ENCODE measurements at places on chromosomes 2 and 18.
A peak's percentile ranks its signal among the peaks of the same experiment; 100 is the strongest.

GRCh38 chr18:79395761-79396404 is at the start of gene NFATC1:
NFATC1 (plus strand) TSS chr18:79395930; CDS start chr18:79396225, 295 bp downstream.
- DNase-seq: peak; percentile 89

- peak; percentile 74 for DNase-seq
These were observed 90.0 kb downstream of the CDH2 start for GRCh38 chr18:28086670-28087552.

- peak; percentile 60 for DNase-seq
These were observed 4.2 kb downstream of the MEIS1 start for GRCh38 chr2:66438891-66439811.

DNA sequence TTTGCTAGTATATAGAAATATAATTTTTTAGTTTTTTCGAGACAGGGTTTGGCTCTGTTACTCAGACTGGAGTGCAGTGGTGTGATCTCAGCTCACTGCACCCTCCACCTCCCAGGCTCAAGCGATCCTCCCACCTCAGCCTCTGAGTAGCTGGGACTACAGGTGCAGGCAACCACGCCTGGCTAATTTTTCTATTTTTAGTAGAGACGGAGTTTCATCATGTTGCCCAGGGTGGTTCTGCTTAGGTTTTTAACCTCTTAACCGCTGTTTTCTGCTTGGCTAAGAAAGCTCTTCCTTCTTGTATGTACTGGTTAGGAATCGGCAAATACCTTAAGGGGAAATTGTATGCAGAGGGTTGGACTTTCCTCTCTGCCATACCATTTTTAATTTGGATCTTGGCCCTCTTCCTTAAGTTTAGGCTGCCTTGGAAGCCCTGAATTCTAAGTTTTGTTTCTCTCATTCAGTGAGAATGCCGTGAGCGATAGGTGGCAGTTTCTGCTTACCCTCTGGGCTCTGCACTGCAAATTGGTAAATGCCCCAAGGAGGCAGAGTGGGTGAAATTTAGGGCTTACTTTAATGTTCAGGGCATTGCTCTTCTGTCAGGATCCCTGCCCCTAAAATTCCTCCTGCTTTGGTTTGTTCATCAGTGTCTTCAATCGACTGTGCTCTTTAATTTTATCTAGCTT is 32.3 kb downstream of the EML6 start:
- DNase-seq: peak; percentile 71

- no peak for DNase-seq
These were observed 82.5 kb upstream of the STPG4 start for GRCh38 chr2:47237375-47238334.

GRCh38 chr2:80255918-80256781 is 48.4 kb downstream of the LRRTM1 start:
- DNase-seq: peak; percentile 53

DNA sequence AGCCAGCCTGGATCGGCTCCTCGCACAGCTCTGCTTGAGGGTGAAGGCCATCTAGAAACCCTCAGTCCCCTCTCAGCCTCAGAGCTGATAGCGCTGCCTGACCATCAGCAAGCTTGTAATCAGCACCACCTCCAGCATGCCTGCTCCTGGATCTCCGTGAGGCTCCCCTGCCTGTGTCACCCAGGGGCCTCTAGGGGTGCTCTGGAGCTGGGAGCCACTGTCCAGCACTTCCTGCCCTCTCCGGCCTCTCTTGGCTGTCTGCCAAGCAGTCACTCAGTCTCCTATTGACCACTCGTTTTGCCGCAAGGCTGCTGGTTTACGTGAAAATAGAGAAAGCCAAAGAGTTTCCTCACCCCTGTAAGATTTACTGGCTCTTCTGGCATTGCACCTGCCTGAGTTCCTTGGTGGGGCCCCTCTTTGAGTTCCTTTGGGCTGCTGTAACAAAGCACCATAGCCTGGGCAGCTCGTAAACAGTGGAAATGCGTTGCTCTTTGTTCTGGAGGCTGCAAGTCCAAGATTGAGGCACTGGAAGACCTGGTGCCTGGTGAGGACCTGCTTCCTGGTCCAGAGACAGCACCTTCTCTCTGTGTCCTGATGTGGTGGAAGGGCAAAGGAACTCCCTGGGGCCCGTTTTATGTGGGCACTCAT is 17.9 kb downstream of the CAPN10 start:
- DNase-seq: peak; percentile 50

DNA sequence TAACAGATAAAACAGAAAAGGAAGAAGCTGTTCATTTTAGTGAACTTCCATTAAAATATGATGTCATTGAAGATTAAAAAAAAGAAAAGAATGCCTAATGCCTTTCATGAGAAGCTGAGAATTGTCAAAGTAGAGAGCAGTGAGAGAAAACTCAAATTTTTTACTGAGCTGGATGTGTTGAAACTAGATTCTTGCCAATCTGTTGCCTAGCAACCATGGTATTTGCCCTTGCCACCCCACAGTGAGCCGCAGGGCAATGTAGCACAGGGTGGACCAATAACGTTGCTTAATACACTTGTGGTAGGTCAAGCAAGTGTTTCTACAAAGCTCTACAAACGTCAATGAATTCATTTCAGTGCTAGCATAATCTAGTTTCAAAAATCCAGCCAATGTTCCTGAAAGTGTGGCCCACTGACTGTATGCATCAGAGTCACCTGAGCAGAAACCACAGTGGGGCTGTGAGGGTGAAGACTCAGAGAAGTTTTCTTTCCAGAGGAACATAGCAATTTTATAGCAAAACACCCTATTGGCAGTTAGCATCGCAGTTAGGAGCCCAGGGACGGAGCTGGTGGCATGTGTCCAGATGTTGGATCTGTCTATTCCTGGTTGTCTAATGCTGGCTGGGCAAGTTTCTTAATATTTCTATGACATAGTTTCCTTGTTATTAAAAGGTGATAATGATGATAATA is 132.2 kb downstream of the DOCK10 start:
- peak; percentile 88 for DNase-seq

DNA sequence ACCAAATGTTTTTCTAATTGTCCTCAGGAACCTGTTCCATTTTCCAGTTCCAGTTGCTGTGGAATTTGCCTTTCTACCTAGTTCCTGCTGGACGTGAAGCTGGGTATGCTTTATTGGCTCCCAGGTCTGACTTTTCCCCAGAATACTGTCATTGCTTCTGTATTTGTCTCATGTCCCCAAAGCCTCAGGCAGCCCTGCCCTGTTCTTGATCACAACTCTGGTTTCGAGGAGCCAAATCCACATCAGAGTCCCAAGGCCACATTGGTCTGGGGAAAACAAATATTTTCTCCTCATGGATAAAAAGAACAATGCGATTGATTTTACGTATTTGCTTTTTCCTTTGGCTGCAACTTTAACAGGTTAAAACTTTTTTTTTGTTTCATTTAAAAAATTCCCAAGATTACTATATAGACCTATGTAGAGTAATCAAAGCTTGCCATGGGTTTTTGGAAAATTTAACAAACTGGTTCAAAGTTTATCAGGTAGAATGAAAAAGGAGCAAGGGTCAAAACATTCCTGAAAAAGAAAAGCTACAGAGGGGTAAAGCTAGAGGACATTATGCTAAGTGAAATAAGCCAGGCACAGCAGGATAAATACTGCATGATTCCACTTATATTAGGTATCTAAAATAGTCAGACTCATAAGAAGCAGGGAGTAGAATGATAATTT is 85.2 kb downstream of the MDH1 start:
- no peak for DNase-seq

DNA sequence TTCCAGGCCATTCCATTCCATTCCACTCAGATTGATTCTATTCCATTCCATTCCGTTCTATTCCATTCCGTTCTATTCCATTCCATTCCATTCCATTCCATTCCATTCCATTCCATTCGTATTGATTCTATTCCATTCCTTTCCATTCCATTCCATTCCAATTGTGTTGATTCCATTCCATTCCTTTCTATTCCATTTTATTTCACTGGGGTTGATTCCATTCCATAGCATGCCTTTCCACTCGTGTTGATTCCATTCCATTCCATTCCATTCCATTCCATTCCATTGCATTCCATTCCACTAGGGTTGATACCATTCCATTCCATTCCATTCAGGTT is 1142.3 kb downstream of the RPIA start:
- no peak for DNase-seq

DNA sequence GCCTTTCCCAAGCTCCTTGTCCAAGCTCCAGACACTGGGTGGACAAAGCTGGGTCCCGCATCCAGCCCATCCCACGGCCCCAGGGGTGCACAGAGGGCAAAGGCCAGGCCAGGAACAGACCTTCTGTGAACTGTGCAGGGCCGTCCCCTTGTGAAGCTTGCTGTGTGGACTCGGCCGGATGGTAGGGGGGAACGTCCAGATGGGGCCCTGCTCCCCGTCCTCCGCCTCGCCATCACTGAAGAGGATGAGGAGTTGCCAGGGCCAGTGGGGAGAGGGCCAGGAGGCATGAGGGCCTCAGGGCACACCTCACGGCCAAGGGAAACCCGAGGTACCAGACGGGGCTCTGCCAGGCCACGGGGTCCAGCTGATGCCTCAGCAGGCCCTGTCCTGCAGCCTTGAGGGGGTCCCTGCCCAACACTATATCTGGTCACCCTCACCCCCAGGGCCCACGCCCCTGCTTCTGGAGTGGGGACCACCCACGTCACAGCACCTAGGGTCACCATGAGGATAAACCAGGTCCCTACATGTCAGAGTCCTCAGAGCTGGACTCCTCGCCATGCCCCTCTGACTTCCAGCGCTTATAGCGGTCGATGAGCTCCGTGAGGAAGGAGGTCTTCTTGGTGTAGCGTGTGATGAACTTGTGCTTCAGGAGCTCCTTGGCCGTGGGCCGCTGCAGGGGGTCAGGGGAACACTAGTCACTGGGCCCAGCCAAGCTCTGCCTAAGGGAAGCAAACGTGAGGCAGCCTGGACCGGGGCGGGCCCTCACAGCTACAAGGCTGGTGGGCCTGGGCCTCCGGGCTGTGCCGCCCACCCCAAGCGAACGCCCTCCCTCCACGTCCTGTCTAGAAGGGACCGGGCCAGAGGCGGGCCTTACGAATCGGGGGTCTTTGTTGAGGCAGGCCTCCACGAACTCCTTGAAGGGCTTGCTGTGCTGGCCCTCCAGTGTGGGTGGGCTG is 10.0 kb downstream of the STK25 start:
- no peak for DNase-seq

- no peak for DNase-seq
These were observed 15.9 kb downstream of the KLHL41 start for GRCh38 chr2:169525434-169525833.

DNA sequence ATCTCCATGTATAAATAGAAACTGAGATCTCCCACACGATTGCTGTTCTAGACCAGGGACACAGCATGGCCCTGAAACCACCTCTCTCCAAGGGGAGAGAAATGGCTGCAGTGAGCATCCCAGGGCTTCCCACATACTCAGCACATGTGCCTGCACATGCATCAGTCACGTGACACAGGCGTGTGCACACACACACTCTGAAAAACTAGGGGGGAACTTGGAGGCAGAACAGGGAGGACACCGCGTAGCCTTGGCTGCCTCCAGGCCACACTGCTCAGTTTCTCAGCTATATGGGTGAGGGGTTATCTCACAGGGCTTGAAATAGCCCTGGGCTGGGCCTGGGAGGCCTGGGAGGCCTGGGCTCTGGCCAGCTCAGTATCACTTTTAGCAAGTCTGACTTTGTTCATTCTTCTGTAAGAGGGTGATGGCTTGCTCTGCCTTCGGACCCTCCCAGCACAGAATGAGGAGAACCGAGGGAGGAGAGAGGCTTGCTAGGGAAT is 66.9 kb downstream of the EMX1 start:
- peak; percentile 73 for DNase-seq

GRCh38 chr2:45794134-45794617 is 142.7 kb downstream of the PRKCE start:
- DNase-seq: no peak

GRCh38 chr2:82282111-82282882 is 1977.7 kb upstream of the LRRTM1 start:
- no peak for DNase-seq

DNA sequence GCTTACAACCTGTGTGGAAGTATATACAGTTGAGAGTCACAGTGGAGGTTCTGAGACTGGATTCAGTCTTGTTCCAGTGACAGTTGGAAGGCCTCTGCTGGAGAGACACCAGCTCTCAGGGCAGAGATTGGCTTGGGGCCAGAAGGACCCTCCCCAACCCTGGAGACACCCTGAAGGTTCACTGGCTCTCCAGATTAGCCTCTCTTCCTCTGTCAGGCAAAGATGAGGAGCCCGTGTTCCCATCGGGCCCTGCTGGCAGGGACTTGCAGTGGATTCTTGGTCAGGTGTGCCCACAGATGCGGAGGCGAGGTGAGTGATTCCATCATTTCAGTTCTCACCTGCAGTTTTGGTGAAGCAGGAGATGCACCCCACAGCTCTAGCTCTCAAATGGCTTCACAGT is 78.6 kb downstream of the FAM210A start:
- DNase-seq: no peak

GRCh38 chr2:207505171-207505570 is 24.6 kb upstream of the CREB1 start:
- no peak for DNase-seq

DNA sequence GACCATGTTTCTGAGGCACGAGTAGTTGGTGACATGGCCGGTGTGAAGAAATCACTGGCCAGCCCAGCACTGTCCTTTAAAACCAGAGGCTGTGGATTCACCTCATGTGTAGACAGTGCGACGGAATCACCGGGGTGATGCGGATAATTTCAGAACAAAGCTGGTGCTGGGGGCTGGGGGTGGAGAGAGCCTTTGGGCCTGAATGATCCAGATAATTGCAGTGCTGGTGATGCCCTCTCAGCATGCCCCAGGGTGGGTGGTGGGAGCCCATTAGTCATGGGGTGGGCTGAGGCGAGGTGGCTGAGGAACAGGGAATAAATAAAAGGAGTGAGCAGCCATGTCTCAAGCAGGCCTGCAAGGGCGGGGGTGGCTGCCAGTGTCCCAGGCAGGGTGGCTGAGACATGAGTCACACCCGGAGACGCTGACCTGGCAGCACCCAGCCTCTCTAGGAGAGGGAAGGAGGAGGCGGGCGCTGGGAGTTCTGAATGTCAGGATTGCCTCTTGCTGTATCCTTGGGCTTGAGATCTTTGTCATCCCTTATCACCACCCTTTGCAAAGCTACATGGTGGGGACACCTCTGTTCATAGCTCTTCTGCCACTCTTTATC is 151.1 kb upstream of the MSH6 start:
- DNase-seq: no peak

DNA sequence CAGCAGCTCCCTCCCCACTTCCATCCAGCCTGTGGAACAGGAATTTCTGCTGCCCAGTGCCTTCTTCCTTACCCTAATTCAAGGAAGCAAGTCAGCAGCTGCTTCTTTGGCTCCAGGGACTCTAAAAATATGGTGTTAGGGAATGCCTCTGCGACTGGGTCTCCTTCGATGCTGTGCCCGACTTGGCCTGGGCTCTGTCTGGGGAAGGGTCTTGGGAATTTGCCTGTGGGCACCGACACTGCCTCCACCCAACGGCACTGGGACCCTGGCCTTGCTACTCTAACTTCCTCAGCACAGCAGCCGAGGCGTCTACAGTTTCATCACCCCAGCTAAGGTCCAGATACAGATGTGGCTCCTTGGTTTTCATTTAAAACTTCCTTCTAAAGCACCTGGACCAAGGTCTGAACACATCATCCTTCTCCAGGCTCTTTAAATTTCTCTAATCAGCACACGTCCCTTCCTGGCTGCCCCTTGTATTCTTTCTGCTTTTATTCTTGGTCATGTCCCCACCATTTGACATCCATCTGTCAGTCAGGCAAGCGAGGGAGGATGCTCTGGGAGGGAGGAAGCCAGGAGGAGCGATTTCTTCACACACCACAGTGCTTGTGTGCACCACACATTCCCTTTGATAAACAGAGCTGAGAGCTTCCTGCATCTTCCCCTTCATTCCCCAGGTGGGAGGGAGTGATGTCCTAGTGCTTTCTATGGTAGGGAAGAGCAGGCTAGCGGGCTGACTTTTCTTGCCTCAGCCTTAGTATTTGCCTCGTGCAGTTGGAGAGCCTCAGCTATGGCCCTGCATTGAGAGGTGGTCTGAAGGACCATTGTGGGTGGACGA is 6.8 kb downstream of the LBH start:
- no peak for DNase-seq

- no peak for DNase-seq
These were observed 2.1 kb downstream of the NABP1 start for GRCh38 chr2:191679818-191680600.

Data from NCI-H69 (cell line).